Activated T-cell treated with anti-CD3 and anti-CD28 coated beads for 4 hours (primary cell): ENCODE measurements at places on chromosomes 3 and 15.

GRCh38 chr15:80739919-80740318 is 39.3 kb upstream of the CEMIP start:
- DNase-seq = no peak

GRCh38 chr3:188421151-188421821 is 267.3 kb downstream of the LPP start:
- no peak for DNase-seq

GRCh38 chr3:168093229-168093628 is 2.5 kb downstream of the GOLIM4 start:
- DNase-seq = no peak

GRCh38 chr3:144815655-144816054 is 844.0 kb downstream of the DIPK2A start:
- DNase-seq = no peak

DNA sequence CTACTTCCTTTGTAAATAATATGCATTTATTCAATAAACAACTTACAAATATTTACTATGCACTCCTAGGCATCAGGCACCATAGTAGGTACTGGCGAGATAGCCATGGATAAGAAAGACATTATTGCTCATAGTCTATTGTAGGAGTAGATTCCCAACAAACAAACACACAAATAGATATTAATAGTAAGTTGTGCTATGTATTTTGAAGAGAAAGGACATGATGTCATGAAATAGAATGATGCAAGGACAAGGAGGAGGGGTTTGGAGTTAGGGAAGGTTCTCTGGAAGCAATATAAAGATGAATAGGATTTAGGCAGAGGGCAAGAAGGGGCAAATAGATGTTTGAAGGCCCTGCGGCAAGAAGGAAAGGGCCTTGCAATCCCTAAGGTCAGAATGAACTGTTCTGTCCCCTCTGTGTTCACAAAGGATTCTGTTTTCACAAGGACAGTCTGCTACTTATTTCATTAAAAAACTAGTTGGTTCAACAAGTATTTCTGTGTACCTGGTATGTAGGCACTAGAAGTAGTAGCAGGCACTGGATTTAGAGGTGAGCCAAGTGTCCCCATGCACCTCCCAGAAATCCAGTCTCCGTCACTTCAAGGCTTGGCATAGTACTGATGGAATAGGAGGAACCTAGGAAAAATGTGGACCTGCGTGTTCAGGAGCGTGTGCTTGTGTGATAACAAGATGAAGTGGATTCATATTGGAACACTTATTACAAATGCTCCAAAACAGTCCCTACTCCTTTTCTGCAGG is 231.8 kb upstream of the TPRG1 start:
- no peak for DNase-seq

DNA sequence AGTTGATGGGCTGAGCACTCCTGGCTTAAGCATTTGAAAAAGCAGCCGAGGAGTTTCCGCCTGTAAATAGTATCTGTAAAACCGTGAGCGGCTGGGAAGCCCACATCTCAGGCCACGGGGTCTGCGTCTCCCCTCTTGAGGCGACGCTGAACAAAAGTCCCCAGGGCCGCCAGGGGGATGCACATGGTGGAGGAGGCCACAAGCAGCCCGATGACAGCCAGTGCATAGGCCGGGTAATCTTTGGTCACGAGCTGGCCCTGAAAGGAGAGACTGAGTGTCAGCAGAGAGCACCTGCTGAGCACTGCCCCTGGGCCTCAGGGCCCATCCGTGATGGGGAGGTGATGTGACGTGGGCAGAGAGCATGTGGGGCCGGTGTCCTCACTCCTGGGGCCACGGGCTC is 37.5 kb downstream of the SLC6A20 start:
- DNase-seq = no peak

DNA sequence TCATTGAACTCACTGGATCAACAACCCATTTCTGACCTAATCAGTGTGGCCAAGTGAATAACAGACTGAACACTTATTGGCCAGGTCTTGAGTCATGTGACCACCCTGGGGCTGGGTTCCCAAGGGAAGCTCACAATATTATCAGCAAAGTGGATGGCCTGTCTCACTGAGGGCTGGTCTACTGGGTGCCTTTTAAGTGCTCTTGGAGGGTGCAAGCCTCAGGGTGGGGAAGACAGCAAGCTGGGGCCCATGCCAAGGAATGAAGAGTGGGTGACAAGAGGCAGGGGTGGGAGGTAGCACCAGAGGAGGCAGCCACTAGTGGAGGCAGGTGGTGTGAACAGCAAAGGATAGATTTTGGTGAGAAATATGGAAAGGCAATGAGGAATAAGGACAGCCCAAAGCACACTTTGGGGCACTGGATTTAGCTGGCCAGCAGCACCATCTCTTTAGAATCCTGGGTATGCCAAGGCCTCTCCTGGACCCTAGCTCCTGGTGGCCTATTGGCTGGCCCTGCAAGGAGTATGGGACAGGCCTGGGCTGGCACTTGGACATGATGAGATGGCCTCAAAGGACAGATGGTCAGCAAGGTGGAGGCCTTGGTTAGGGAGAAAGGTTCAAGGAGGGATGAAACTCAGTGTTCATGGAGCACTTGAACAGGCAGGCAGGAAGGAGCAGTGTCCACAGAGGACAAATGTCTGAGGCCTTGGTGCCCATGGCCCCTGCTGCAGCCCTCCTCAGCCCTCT is 34.2 kb downstream of the HMCES start:
- no peak for DNase-seq

- DNase-seq = no peak
Measured at GRCh38 chr15:66287461-66288057, 5.8 kb upstream of the DIS3L start.

DNA sequence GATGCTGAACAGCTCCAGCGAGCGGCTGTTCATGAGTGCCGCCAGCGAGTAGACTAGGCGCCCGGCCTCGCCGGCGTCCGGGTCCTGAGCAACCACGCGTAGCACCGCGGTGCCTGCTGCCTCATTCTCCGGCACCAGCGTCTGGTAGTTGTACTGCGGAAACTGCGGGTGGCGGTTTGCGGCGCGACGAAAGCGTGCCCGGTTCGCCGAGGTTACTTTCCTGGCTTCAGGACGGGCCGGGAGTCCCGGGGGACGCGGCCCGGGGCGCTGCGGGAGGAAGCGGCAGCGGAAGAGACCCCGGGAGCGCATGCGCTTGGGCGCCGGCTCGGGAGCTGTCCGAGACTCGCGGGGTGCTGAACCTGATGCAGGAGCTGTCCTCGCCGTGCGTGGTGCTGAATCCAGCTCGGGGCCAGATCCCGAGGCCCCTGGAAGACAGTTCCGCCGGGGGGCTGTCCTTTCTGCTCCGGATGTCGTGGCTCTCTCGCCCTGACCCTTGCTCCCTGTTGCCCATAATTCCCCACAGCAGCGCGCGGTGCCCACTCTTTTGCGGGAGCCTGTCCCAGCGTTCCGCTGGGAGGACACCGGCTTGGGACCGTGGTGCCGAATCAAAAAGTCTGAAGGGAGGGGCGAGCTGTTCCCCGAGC is 1.1 kb downstream of the CELSR3 start:
- peak; percentile 64 for DNase-seq

DNA sequence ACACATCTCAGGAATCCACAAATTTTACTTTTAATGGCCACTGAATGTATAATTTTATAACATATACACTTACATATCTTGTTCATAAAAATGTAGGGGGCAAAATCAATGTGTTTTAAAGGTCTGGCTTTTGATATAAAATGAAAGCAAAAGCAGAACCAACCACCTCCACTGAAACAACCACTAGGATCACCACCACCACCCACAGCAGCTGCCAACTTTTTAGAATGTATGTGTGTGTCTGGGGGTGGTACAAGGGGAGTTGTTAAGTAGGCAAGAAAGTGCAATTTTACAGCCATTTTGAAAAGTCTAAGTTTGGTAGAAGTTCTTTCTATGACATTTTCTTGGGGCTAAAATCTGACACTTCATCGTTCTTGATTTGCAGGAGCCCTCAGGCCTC is 44.0 kb downstream of the OTOL1 start:
- DNase-seq = no peak

DNA sequence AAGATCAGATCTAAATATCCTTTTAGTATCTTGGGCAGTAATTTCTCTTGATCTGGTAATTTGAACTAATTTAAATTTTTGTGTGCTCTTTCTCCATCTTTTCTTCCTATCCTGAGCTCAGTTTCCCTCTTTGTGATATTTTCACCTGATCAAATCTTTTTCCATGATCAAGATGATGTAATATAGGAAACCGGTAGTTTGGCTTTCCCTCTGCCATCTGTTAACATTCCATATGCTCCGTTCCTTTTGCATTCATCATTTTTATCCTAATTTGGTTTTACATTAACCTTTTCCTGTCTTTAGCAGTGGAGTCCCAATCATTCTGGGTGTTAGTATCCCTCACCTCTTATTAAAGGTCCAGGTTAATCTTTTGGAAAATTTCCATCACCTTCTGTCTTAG is 5.9 kb upstream of the ABHD6 start:
- DNase-seq = no peak

- DNase-seq = no peak
Measured at GRCh38 chr3:197961582-197961945, 1.5 kb downstream of the LMLN start.

DNA sequence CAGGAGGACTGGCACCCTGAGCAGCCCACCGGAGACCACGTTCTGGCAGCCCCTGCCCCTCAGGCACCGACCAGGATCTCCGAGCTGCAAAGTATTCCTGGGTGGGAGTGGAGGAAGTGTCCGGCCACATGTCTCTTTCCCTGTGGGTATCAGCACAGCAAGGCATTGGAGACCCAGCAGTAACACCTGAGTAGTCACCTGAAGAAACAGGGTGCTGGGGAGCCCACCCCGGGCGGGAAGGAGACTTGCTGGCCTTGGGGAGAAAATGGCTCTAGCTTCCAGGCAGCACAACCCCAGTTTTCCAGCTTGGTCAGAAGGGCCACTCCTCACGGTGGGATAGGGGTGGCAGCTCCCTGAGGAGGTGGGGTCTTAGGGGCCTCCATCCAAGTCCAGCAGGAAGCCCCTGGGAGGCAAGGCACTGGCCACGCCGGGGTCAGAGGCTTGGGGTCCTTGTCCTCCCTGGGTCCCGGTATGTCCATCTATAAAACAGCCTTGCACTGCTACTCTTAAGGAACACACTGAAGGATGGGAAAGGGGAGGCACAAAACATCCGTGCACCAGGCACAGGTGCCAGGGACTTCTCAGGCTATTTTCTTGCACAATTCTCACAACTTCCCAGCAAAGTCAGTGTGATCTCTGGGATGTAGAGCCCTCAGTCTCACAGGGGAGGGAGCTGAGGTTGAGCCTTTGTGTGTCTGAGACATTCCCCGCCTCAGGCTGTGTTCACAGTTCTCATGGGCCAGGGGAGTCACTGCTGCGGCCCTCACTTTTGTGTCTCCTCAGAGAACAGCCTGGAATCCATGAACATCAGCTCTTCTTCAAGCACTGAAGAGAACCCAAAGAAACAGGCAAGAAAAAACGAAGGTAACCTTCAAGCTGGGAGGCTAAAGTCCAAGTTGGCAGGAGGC is 11.9 kb downstream of the CFAP100 start:
- DNase-seq = no peak
